ENCODE measurements at places on chromosomes 5 and 9.

DNA sequence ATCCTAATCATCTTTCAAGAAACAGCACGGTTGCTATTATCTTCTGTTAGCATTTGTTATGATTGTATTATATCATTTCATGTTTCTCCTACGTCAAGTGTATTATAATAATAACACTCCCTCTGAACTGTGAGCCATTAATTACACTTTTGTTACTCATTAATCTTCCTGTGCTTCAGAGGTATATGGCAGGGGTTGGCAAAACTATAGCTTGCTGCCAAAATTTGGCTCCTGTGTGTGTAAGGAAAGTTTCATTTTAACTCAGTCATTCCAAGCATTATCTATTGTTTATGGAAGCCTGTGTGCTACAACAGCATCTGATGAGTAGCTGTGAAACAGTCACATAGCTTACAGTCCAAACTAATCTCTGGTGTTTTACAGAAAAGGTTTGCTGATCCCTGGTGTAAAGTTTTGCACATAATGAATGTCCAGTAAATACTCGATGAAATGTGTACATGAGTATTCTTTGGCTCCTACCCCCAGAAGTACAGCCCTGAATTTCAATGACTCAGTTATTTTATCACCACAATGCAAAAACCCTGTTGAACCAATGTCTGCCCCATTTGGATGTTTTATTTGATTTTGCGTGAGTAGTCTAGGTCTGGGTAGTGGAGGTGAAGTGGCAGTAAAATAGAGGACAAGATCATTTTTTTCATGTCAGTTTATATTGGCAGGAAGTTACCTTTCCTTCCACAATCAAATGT lies 648.2 kb downstream of the MAT2B start:
- no peak for DNase-seq

DNA sequence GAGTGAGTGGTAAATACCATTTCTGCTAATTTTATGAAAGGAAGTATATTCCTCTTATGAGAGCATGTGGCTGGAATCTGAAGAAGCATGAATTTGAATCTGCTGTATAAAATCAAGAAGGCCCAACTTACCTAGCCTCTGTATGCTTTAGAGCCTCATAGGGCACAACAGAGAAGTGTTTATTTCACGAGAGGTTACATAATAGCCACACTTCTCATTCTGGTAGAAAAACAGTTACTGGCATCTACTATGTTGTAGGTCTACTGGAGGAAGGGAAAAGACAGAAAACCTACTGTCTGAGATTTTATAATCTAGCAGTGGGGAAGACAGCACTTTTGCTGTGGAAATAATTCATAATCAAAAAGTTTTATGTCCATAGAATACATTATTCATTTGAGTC lies 172.6 kb upstream of the ZNF608 start:
- no peak for DNase-seq

GRCh38 chr5:147804334-147804733 lies 21.8 kb upstream of the JAKMIP2 start:
- DNase-seq = no peak

- DNase-seq = no peak
These were observed 1146.9 kb downstream of the EFNA5 start for GRCh38 chr5:106523852-106524251.

- DNase-seq = no peak
These were observed 57.0 kb downstream of the TTC39B start for GRCh38 chr9:15249981-15250380.

DNA sequence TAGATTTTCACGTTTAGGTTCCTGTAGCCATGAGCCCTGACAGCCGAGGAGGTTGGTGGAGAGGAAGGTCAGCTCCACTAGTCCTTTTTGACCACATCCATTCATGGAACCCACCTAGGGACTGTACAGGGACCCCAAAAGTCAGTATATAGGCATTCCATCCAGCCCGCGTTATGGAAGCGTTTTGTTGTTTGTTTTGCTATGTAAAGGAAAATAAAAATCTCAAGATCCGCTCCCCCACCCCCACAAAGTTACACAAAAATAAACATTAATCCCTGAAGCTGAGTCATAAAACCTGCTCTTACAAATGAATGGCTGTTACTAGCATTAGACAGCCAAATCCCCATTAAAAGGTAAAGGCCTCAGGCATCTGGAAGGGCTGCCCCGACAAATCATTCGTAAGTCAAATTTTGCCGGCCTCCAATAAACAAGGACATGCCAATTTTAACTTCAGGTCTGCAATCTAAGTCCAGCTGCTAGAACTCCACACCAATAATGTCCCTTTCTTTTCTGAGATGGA lies 292.9 kb downstream of the MED10 start:
- no peak for DNase-seq

Data from activated CD4-positive, CD25-positive, alpha-beta regulatory T cell (primary cell).